ENCODE measurements at places on chromosomes 16 and 17.

- H3K36me3 ChIP-seq: peaks cover 3% of the 10 kb centered on the region
- no peak for DNase-seq
- H3K27me3 ChIP-seq: no peaks in the 10 kb centered on the region
- peaks cover 39% of the 10 kb centered on the region for H3K4me1 ChIP-seq
- H3K27ac ChIP-seq: peak overlapping the region; percentile 93
Observed at GRCh38 chr16:68778551-68779231, 41.6 kb downstream of the CDH1 start.

- DNase-seq: no peak
- no peaks in the 10 kb centered on the region for H3K4me1 ChIP-seq
- no peak overlapping the region for H3K4me3 ChIP-seq
Observed at GRCh38 chr17:14351493-14351892, 50.6 kb downstream of the HS3ST3B1 start.

DNA sequence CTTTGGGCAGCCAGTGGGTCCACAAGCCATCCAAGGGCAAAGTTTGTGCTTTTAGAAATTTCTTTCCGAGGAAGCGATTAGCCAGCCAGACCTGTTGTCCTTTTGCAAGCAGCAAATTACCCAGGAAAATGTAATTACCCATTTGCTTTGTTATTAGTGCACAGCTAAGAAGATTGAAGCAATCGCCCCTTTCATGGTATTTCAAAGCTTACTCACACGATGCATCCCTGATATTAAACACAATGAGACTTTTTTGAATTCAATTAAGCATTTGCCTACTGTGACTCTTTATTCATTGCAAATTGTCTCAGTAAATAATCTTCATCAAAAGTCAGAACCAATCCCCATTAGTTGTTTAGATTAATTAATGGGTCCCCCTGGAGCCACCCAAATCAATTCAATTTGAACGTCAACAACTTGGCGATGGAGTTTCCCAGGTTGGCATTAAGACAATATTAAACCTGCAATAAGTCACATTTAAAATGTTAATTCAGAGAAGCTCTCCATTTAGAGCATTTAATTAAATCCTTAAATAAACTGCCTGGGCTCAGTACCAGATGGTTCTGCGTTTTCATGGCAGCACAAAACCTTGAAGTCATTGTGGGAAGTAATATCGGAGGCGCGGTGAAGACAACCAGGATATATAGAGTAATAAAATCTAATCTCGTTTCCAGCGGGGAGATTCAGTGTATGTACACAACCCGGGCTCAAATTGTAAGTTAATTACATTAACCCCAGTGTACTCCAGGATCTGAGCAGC is 366.2 kb upstream of the TNRC6C start:
- no peak overlapping the region for H3K4me3 ChIP-seq
- H3K27me3 ChIP-seq: no peaks in the 10 kb centered on the region
- H3K36me3 ChIP-seq: no peaks in the 10 kb centered on the region
- no peak for DNase-seq
- no peak overlapping the region for H3K27ac ChIP-seq

DNA sequence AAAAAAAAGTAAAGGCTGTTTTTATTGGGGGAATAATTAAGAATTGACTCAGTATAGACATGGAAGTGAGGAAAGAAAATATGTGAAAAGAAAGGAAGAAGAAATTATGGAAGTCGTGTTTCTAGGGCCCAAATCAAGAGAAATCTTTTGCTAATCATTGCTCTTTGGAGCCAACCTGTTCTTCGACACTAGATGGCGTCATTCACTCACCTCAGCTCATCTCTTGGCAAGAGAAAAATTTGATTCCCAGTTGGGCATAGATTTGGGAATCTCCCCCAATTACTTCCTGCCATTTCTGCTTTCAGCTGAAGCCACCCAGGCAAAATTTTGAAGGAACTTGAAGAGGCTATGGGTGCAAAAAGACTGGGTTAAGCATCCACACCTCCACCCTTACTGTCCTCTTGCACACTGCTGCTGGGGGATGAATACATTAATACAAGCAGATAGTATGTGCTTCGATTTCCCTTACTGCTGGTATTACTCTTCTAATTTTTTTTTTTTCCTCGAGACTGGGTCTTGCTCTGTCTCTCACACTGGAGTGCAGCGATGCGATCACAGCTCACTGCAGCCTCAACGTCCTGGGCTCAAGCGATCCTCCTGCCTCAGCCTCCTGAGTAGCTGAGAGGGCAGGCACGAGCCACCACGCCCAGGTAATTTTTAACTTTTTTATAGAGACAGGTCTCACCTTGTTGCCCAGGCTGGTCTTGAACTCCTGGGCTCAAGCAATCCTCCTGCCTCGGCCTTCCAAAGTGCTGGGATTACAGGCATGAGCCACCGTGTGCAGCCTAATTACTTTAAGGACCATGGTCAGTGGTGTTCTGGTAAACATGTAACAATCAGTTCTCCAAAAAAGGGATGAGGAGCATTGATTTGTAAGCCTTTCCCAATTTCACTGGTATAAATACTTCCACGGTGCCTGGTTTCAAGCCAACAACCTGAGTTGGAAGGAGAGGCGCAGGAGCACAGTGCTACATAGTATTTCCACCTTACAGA is 13.5 kb downstream of the PSMD7 start:
- H3K4me1 ChIP-seq: no peaks in the 10 kb centered on the region
- no peak for DNase-seq
- no peak overlapping the region for H3K4me3 ChIP-seq

- no peak overlapping the region for H3K4me3 ChIP-seq
- peaks cover 5% of the 10 kb centered on the region for H3K36me3 ChIP-seq
- H3K27ac ChIP-seq: no peak overlapping the region
Observed at GRCh38 chr17:82868715-82869131, 28.9 kb upstream of the ZNF750 start.

- no peaks in the 10 kb centered on the region for H3K4me1 ChIP-seq
- H3K4me3 ChIP-seq: no peak overlapping the region
- no peak overlapping the region for H3K27ac ChIP-seq
- H3K36me3 ChIP-seq: no peaks in the 10 kb centered on the region
- no peak for DNase-seq
- H3K27me3 ChIP-seq: no peaks in the 10 kb centered on the region
Observed at GRCh38 chr16:77409311-77409710, 25.5 kb downstream of the ADAMTS18 start.

- peaks cover 18% of the 10 kb centered on the region for H3K4me1 ChIP-seq
- no peak for DNase-seq
- H3K27ac ChIP-seq: no peak overlapping the region
- no peak overlapping the region for H3K4me3 ChIP-seq
- H3K36me3 ChIP-seq: peaks cover 10% of the 10 kb centered on the region
- no peaks in the 10 kb centered on the region for H3K27me3 ChIP-seq
Observed at GRCh38 chr17:18016426-18016825, 22.5 kb downstream of the ATPAF2 start.

DNA sequence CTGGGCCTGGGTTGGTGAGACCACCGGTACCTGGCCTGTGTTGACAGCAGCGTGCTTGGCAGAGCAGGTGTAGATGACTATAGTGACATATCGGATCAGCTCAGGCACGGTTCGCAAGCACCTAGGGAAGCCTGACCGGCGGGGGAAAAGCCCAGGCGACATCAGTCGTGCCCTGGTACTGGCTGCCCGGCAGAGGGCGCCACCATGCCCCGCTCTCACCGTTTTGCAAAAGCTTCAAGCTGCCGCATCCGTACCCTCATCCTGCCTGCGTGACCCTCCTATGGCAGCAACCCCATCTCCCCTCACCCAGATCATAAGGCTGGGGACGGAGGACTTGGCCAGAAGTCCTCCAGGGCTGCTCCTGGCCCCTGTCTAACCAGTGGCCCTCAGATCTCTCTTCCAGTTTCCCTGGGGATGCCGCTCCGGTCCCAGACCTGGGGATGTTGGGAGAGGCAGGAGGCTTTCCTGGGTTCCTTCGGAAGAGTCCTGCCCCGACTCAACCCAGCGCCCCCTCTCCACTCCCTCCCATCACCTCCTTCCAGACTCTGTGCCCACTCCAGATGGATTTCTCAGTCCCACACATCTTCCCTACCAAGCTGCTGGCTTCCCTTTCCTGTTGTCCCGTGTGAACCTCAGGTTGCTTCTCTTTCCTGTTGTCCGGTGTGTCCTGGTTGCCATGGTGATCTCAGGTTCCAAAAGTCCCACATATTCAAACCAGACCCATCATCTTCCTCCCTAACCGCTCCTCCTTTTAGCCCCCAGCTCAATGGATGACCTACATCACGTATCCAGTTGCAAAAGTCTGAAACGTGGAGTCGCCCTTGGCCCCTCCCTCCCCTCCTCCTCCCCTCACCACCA is 13.7 kb downstream of the ALOX12B start:
- H3K27ac ChIP-seq: no peak overlapping the region
- peaks cover 31% of the 10 kb centered on the region for H3K27me3 ChIP-seq
- no peaks in the 10 kb centered on the region for H3K36me3 ChIP-seq

GRCh38 chr16:62041401-62041800 is 5.2 kb upstream of the CDH8 start:
- no peak for DNase-seq
- H3K4me3 ChIP-seq: no peak overlapping the region
- no peaks in the 10 kb centered on the region for H3K36me3 ChIP-seq
- H3K27ac ChIP-seq: no peak overlapping the region
- no peaks in the 10 kb centered on the region for H3K4me1 ChIP-seq
- H3K27me3 ChIP-seq: no peaks in the 10 kb centered on the region

DNA sequence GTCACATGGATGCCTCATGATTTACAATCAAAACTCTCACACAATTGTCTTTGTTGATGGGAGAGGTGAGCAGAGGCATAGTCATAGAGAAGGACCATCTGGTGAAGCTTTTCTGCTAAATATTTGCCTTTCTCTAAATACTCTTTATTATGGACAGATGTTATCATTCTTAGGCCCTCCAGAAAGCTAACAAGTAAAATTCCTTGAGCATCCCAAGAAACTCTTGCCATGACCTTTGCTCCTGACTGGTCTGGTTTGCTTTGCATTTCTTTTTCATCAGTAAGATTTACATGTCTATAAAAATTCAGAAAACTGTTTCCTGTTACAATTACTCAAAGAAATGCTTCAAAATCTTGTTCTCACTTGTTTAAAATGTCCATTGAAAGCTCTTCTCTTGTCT is 1336.6 kb upstream of the CDH8 start:
- no peaks in the 10 kb centered on the region for H3K4me1 ChIP-seq
- H3K4me3 ChIP-seq: no peak overlapping the region
- no peaks in the 10 kb centered on the region for H3K36me3 ChIP-seq
- H3K27ac ChIP-seq: no peak overlapping the region
- no peaks in the 10 kb centered on the region for H3K27me3 ChIP-seq
- DNase-seq: no peak
